Activated CD4-positive, alpha-beta memory T cell treated with anti-CD3 and anti-CD28 coated beads, Interleukin-2, amount 10 ng/mL, durations not matched to agents 7 days and 5 days (primary cell): ENCODE measurements at places on chromosomes 11 and 22. TPM values are rescaled to one million over a fixed set of nuclear protein-coding genes. Genes with fewer than 3 reads are reported as not detected.

DNA sequence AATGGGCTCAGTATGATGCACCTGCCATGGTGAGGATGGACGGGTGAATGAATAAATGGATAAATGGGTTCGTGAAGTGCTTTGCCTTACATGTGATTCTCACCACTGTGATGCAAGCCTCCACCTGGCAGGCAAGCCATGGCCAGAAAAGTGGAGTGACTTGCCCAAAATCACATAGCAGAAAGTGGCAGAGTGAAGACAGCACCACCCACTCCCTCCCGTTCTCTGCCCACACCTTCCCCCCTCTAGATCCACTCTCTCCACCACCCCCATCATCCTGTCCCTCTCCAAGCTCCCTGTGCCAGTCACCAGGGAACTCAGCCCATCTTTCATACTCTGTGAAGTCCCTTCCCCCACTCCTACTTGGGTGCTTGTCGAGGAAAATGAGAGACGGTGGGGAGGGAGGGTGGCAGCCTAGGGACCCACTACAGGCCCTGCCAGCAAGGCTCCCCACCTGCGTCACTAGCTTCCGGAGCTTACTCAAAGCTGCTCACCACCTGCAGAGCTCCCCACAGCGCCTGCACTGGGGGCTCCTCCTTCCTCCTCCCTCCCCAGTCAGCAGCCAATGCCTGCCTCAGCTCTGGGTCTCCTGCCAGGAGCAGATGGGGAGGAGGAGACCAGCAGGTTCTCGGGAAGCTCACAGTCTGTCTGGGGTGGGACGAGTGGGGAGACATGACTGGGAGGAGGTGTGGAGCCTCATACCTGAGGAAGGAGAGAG is 82.3 kb downstream of the PDE2A start:
- no peaks in the 10 kb centered on the region for H3K36me3 ChIP-seq
- DNase-seq: peak; percentile 71
- no peak overlapping the region for H3K27ac ChIP-seq
- no peak overlapping the region for H3K4me3 ChIP-seq
- peaks cover 45% of the 10 kb centered on the region for H3K4me1 ChIP-seq

- H3K4me3 ChIP-seq: peak overlapping the region; percentile 92
- H3K36me3 ChIP-seq: peaks cover 42% of the 10 kb centered on the region
Observed at GRCh38 chr11:43681401-43681942, 934 bp downstream of the HSD17B12 start.

DNA sequence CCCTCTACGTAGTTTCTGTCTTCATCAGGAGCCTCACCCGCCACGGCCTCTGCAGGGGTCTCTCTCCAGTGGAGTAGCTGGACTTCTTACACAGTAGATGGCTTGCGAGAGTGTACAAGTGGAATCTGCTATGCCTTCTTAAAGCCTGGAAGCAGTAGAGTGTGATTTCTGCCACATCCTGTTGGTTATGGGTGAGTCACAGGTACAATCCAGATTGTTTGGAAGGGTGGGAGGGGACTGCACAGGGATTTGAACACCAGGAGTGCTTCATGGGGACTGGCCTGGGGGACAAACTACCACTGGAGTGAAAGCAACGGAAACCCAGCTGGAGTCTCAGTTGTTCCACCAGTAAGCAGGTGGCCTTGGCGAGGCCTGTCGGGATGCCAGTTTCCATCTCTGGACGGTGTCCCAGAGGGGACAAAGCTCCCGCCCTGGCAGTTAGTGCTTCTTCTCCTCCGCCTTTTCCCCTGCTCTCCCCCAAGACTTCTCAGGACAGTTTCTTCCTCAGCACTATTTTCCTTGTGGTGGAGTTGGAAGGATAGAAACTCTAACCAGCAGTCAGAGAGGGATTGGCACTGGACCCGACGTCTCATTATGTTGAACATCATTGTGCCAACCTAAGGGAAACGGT is 85.0 kb upstream of the RCN1 start:
- no peak for DNase-seq
- H3K27me3 ChIP-seq: peaks cover 16% of the 10 kb centered on the region

DBX1 gene
- not detected for total RNA-seq

GAL3ST3 gene
- total RNA-seq: not detected
